ENCODE measurements at places on chromosomes 5 and 9.

DNA sequence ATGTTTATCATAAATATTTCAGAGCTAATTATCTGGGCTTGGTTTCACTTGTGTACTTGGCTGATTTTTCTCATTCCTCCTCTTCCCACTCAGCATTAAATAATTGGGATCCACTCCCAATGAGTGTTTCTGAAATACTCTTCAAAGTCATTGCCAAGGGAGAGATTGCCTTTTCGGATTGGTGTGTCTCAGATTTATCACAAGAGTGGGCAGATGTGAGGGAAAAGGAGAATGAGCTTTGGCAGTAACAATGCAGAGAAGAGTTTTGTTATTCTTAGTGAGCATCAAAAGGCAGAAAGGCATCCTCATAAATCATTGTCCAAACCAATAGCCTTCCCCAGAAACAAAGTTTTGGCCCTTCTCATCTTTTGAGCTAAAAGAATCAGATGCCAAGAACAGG is 79.2 kb downstream of the SEMA5A start:
- DNase-seq: no peak

- no peak for DNase-seq
Measured at GRCh38 chr5:26843677-26844076, 194.7 kb downstream of the CDH9 start.

DNA sequence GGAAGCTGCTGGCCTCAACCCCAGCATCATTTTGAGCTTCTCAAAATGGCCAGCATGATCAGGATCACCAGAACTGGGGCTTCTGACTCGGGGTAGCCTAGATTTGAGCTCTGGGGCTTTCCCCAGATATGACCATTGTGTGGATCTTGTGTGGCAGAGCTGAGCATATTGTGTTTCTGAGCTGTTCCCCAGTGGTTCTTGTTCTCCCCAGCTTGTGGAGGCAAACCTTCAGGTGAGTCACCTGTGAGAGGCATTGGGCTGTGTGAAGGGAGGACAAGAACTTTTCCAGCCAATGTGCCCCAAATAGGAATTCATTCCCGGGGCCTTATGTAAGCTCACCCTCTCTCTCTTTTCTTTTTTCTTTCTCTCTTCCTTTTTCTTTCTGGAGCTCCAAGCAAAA is 80.7 kb upstream of the PITX1 start:
- DNase-seq: no peak

DNA sequence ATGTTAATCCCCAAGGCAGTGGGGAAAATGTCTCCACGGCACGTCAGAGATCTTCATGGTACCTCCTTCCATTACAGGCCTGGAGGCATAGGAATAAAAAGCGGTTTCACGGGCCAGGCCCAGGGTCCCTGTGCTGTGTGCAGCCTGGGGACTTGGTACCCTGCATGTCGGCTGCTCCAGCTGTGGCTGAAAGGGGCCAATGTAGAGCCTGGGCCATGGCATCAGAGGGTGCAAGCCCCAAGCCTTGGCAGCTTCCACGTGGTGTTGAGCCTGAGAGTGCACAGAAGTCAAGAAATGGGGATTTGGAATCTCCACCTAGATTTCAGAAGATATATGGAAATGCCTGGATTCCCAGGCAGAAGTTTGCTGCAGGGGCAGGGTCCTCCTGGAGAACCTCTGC is 508.9 kb upstream of the COX7C start:
- DNase-seq: no peak

- no peak for DNase-seq
Measured at GRCh38 chr9:81530310-81530810, 159.0 kb downstream of the TLE1 start.

GRCh38 chr5:69368458-69369339 is 621 bp downstream of the AK6 start:
- no peak for DNase-seq

- no peak for DNase-seq
Measured at GRCh38 chr5:16570121-16570815, 46.5 kb downstream of the RETREG1 start.

DNA sequence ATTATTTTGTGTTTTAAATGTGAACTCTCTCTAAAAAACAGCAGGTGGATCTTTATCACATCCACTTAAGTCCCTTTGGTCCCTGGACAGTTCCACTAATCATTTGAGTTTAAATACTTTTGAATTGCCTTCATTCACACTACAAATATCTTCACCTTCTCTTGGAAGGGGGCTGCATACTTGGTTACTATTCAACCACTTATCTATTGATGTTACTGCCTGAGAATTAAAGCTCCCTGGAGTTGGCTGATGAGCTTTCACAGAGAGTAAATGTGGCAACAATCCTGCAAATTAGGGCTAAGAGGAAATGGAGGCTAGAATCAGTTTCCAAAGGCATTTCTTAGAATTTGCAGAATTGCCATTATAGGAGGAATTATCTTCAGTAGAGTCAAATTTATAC is 180.4 kb downstream of the ST8SIA4 start:
- DNase-seq: no peak

GRCh38 chr5:56099346-56099745 is 104.6 kb upstream of the IL6ST start:
- no peak for DNase-seq

DNA sequence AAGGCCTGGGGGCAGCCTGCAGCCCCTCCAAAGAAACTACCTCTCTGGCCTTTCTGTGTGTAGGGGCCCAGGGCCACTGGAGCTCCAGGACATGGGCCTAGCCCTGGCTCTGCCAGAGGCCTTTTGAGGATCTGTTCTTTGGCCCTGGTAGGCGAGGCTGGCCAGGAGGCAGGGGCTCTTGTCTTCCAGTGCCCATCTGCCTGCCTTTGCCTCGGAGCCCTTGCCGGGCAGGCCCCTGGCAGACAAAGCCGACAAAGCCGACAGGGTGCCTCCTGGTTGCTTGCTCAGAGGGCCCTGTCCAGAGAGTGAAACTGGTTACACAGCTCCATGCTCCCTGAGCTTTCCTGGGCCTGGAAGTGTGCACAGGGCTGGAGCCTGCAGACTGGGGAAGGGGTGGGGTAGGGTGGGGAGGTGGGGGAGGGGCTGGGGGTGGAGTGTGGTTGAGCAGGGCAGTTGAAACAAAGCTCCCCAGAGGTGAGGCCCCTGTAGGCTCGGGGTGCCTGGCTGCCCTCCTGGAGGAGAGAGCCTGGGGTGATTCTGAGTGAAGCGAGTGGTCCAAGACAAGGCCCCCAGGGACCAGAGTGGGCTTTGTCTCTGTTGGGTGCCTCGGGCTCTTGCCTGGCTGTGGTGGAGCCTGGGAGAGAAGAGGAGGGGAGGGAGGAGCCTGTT is 29.3 kb downstream of the PTPA start:
- no peak for DNase-seq

- DNase-seq: peak; percentile 91
Measured at GRCh38 chr9:28598408-28598807, 1025.1 kb upstream of the C9orf72 start.

GRCh38 chr9:134346151-134346550 is 19.9 kb downstream of the RXRA start:
- DNase-seq: no peak

- DNase-seq: no peak
Measured at GRCh38 chr9:134136118-134136995, 475 bp downstream of the WDR5 start.

DNA sequence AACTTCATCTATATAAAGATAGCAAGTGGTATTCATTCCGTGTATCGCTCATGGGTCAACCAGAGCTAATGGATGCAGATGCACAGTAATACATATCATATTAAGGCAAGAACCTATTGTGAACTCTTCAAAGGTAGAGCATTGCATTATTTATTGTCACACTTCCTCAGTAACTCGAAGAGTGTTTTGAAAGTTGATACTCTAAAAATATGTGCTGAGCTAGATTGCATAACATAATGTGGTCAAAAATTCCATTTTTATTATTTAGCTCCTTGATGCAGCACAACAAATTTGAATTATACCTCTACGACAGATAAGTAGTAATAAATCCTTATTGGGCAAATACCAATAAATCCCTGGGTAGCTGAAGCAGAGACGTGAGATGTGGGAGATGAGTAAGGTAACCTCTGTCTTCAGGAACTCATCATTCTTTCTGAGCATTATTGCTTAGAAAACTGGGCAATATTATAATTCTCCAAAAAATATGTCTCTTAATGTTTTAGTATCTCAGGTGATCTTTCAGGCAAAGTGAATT is 70.3 kb downstream of the CDH18 start:
- no peak for DNase-seq

DNA sequence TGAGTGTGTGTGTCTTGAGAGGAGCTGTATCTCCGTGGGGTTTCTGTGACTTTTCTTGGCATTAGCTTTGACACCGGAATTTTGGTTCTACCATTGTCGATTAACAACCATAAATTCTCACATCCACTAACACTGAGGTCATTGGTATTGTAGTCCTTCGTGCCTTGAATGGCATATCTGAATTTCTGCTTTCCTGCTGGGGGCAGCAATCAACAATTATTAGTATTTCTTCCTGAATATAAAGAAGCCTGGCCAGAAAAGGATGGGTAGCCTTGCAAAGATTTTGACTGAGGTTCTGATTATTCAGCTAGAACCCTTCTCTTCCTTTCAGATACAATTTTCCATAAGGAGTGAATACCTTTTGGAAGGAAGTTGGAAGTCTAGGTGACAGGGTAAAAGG is 33.5 kb upstream of the SHOC1 start:
- DNase-seq: no peak

DNA sequence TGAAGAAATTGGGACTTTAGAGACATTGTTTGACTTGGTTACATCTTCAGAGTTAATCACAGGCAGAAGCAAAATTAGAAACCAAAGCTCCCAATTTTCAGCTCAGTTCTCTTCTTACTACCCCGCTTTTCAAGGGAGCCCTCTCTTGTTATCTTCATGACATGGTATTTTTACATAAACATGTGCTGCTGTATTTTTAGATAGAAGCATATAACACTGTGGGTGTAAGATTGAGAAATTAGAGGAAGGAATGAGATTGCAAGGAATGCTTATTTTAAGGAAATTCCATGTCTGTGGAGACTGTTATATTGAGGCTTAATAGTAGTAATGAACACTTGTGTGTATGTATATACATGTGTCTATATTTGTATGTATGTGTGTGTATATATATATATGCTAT is 401.6 kb downstream of the TMEM232 start:
- no peak for DNase-seq

- no peak for DNase-seq
Measured at GRCh38 chr5:117829646-117830045, 1158.7 kb downstream of the DTWD2 start.

DNA sequence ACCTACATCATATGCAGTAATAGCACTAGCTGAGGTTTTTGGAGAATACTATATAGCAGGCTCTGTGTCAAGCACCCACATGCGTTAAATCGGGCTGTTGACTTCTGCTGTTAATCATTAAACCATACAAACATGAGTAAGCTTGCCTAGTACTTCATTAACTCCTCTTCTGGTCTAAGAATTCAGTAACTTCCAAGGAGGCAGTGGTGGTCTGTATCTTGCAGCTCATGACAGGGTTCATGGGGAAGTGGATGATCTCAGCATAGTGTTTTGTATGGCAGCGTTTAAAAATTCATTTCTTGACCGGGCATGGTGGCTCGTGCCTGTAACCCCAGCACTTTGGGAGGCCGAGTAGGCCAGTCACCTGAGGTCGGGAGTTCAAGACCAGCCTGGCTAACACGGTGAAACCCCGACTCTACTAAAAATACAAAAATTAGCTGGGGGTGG is at the start of gene HAVCR1:
TSS of gene HAVCR1 (minus strand) at position 24 of the 447 bp plus-strand sequence. CDS start 1,173 bp downstream, outside the sequence.
- no peak for DNase-seq

DNA sequence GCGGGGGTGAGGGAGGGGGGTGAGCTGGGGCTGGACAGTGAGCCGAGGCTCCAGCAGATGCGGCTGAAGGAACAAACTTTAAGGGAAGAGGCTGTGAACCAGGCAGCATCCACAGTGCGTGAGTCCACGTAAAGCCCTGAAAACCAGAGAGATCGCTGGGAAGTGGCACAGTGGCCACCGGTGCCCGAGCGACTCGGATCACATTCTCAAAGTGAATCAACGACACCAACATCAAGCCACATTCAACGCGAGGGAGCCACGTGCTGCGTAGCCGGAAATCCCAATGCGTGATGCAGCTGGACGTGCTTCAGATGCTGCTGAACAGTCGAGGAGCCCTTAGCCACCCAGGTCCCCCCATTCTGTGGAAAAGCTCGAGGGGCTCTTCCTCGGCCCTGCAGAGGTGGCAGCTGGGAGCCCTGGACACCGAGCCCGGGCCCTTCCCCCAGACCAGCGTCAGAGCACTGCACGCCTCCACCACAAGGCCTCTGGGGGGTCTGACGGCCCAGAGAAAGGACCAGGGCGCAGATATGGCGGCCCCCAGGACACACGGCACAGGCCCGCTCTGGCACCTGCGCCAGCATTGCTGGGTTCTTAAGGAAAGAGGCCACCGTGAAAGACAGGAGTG is 53.7 kb upstream of the EXOC3 start:
- no peak for DNase-seq

DNA sequence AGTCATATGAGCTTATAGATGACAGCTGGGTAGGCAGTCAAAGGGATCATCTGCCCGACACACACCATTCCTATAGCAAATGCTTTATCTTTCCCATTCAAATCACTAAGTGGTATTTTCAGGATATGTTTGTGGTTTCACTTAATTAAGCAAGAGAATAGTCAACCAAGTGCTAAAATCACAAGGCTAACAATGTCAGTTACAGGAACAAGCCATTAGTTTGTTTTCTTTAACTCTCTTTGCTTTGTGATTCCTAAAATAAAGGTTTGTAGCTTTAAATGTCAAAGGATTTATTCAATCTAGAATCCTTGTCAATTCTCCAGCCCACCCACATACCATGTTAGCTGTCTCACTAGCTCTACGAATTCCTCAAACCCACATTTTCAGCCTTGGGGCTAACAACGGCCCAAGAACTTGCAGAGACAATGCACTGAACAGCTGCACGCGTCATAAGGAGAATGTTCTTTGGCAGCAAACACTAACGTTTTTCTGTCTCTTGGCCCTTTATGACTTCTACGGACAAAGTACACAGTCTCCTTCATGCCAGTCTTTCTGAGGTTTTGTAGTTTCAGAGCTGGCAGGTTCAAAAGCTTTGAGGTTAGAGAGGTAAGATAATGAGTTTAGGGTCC is 56.6 kb downstream of the ELAVL2 start:
- no peak for DNase-seq

- no peak for DNase-seq
Measured at GRCh38 chr5:89668821-89669220, 740.7 kb downstream of the CETN3 start.

DNA sequence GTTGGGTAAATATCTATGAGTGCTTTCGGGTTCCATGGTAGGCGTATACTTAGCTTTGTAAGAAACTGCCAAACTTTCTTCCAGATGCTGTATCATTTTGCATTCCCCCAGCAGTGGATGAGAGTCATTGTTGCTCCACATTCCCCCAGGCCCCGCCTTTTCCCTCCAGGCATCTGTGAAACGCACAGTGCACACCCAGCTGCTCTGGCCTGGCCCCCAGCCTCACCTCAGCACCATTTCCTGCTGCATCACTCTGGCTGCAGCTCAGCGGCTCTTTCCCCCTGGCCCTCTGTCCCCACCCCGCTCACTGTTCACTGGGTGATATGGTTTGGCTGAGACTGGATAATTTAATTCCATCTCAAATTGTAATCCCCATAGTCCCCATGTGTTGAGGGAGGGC is 76.6 kb upstream of the SPTLC1 start:
- DNase-seq: no peak

- DNase-seq: no peak
Measured at GRCh38 chr9:134359493-134360179, 33.4 kb downstream of the RXRA start.

- peak; percentile 87 for DNase-seq
Measured at GRCh38 chr5:36870399-36871040, 6.0 kb upstream of the NIPBL start.

Measured in NCI-H2081 treated with DMSO at 0.1 percent for 48 hours (cell line).